Fibroblast of skin of right quadriceps (primary cell): ENCODE measurements at places on chromosomes 1 and 21.

DNA sequence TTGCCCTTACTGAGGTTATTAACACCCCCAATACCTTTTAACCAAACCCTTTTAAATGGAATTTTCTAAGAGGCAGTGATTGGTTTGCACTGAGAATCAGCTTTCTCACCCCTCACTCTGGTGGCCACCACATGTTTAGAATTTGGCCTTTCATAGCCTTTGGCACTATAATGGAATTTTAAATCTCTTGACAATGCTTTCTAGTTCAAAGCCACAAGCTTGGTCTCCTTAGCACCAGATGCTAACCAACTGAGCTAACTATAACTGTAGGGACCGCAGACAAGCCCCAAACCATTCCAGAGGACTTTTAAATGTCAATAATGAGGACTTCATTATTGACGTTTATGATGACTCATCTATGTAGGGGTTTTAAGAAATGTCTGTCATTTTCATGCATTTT, 238.7 kb upstream of the SNX7 start:
- DNase-seq, result peak; percentile 61

DNA sequence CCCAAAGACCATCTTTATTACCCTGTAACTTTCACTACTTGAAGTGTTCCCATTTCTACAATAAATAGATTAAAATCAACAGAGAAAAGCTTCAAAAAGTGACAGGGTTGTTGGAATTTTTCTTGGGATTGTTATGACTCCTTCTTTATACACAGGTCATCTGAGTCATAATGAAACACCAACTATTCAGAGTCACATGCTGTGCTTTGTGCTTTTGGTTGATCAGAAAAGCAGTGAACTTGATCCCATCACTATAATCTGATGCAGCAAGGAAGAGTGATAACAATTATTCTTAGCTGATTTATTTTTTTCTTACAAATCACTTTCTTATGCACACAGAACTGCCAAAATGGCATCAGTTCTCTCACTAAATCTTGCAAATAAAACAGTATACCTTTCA, 422.9 kb downstream of the PTBP2 start:
- peak; percentile 80 for DNase-seq

GRCh38 chr1:29312469-29313461, 76.4 kb downstream of the PTPRU start:
- no peak for DNase-seq

GRCh38 chr1:29849038-29849750, 612.9 kb downstream of the PTPRU start:
- DNase-seq, result peak; percentile 30
